Renal cortex interstitium (tissue), 15 donors: ENCODE measurements at places on chromosomes 16 and 17.

DNA sequence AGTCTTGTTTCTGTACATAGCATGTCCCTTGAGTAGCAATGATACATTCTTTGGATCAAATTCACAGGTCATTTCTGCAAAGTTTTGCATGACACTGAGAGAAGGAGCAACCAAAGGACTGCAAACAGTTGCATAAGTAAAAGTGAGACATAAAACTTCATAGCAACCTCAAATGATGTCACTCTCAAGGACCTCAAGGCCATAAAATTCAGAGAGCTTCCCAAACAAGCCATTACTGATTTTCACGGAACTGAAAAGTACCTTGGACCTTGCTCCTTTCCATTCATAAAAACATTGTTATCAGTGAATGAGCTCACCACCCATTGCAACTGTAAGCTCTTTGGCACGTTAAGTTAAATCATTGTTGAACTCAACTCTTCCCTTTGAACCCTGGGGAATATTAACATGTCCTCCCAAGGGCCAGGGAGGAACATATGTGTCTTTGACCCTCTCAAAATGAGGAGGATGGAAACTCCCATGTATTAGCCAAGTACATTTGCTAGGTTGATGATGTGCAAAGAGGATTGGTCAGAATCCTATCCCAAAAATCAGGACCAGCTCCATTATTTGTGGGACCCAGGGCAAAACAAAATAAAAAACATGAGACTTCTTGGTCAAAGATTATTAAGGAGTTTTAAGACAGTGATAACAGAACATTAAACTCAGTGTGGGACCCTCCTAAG is 275.0 kb upstream of the DYNLRB2 start:
- DNase-seq = no peak

DNA sequence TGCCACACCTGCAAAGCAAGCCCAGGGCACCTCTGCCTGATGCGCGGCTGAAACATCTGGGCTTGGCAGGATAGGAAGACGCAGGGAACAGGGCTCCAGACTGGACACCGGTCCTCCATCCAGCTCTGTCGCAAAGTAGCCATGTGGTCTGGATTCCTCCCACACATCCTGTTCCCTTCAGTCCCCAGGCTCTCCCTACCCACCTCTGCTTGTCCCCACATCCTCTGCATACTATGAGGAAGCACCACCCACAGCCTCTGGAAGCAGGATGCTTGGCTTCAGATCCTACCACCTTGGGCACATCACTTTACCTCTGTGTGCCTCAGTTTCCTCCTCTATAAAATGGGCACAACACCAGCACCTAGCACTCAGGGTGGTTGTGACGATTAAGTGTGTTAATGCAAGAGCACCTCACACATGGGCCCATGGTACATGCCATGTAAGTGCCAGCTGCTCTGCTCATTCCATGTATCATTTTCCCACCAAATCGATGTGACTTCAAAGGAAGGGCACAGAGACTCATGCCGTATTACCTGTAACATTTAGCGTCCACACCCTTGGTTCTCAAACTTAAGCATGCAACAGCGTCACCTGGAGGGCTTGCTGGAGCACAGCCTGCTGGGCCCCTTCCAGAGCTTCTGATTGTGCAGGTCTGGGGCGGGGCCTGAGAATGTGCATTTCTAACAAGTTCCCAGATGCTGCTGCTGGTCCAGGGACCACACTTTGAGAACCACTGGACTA is 138.6 kb upstream of the SDK2 start:
- DNase-seq = no peak

GRCh38 chr16:24539850-24540601 is 660 bp downstream of the RBBP6 start:
- no peak for DNase-seq

DNA sequence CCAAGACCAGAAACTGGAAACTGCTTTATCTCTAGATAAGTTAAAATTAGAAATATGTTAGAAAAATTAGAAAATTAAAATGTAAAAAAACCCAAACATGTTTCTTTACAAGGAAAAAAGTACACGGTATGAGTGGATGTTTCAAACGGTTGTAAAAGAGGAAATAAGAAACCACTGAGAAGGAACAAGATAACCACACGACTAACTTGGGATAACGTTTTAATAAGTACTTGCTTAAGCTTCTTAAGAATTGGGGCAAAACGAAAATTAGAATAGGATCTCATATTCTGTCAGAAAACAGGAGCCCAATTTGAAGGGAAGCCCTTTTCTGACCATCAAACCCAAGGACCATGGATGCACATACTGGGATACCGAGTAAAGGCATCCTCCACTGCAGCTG is 31.0 kb downstream of the MBTPS1 start:
- DNase-seq = no peak

- no peak for DNase-seq
Measured at GRCh38 chr17:46810837-46811236, 7.7 kb downstream of the WNT3 start.

DNA sequence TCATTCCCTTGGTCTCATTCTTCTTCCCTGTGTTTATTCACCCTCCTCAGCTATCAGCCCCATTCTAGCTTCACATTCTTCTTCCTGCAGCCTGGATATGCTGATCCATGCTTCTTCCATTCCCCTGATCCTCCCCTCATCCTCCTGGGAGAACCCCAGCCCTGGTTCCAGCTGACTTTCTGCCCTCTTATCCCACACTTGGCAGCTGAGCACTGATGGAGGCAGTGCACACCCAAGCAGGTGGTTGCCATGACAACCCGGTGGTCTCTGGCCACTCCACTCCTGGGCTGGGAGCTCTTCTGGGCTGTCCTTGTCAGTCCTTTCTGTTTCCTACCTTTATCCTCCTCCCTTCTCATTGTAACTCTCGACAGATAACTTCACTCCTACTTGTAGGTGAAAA is 16.7 kb upstream of the TUBG2 start:
- no peak for DNase-seq

DNA sequence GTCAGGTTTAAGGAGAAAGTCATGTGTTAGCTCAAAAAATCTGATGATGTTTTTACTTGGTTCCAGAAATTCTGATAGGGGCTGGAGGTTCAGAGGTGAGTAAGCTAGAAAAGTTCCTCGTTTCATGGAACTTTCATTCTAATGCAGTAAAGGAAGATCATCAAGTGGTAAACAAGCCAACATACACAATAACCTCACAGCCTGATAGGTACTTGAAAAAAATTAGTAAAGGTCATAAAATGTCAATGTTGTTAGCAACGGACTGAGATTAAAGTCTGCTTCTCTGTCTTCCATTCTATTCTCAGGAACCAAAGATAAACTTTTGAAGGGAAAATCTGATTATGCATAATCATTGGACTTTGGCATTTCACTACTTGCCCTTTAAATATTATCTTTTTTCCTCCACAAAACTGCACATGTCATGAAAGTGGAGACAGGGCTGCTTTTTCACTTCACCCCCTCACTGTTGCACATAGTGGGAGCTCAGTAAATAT is 165.4 kb upstream of the MAF start:
- no peak for DNase-seq
